Activated T-helper 2 cell treated with anti-CD3 and anti-CD28 coated beads, Interferon-gamma antibody, Interleukin-2, Interleukin-4, amounts not matched to agents 10 μg/mL and 5 μg/mL and 100 μg/mL, durations not matched to agents 14 hours and 24 hours and 36 hours (primary cell): ENCODE measurements at places on chromosomes 11 and 22.
A peak's percentile ranks its signal among the peaks of the same experiment; 100 is the strongest.

GRCh38 chr11:45048870-45049691 lies 97.4 kb upstream of the PRDM11 start:
- no peak for DNase-seq

GRCh38 chr11:86740628-86741483 lies 59.5 kb upstream of the PRSS23 start:
- no peak for DNase-seq

GRCh38 chr11:108432783-108433182 lies 34.5 kb downstream of the C11orf65 start:
- no peak for DNase-seq

GRCh38 chr11:73980001-73980961 lies 2.4 kb downstream of the UCP2 start:
- peak; percentile 81 for DNase-seq

DNA sequence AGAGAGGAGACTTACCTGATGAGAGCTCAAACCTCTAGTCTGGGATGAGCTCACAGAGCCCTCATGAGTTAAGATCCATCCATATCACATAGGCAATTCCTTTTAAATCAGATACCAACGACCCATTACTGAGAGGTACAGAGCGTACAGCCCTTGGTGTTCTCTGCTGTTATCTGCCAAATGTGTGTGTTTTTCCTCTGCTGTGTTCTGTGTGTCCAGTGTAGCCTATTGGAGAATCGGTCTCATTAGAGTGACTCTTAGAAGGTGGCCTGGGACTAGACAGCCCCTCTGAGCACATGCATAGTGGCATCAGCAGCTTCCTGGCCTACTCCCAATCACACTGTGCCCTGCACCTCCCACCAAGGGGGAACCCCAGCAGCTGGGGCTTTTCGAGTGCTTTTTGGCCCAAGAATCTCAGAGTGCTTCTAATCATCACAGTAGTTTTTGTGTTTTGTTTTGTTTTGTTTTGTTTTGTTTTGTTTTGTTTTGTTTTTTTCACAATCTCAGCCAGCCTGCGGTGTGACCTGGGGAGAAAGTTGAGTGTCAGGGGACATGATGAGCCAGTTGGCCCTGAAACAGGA lies 25.4 kb downstream of the TP53AIP1 start:
- no peak for DNase-seq

DNA sequence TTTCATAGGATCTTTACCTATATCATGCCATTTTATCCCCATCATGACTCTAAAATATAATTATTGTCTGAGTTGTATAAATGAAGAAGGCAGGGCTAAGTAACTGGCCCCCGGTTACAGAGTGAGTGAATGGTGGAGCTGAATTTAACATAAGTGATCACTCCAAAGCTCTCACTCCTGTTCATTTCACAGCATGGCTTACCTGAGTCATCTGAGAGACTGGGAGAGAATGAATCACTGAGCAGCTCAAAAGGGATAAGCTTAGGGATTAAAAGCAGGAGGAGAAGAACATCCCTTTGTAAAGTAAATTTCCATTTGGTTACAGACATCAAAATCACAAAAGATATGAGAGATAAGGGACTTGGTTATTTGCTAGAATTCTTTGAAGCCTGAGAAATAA lies 294.0 kb upstream of the CTSC start:
- DNase-seq = no peak

GRCh38 chr11:117026593-117027330 lies 71.5 kb downstream of the SIK3 start:
- DNase-seq = no peak

DNA sequence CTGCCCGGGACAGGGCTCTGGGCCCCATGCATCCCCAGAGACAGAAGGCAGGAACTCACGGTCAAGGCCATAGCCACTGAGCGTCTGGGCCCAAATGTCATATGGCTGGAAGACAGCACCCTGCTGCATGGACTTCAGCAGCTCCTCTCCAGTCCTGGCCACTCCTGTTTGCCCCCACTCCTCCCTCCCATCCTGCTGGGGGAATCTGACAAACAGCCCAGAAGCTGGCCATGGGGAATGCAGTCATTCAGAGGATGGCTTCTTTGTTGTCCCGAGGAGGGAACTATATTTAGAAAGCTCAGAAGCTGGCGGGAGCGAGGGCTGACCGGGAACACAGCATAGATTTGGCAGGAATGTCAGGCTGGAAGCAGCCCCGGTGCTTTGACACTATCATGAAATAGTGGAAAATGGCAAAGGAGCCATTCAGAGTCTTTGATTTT lies 35.0 kb downstream of the DKK3 start:
- no peak for DNase-seq
